ENCODE measurements at places on chromosomes 3 and 15.

- no peak for DNase-seq
Observed at GRCh38 chr3:17360991-17361390, 381.4 kb downstream of the TBC1D5 start.

DNA sequence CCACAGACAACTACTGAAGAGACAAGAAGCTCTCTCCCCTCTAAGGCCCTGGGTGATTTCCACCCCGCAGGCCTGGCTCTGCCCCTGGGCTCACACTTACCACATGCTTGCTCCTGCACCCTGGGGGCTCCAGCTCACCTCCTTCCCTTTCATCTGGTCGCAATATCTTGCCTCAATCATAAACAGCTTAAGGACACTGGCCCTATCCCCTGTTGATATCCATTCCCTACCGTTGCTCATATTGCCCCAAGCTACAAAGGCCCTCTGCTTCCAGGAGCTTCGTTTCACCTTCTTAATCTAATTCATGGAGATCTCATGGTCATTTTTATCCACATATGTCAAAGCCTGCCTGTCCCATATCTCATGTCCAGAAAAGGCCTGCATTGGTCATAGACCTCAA is 46.0 kb upstream of the TSEN2 start:
- DNase-seq, result no peak

DNA sequence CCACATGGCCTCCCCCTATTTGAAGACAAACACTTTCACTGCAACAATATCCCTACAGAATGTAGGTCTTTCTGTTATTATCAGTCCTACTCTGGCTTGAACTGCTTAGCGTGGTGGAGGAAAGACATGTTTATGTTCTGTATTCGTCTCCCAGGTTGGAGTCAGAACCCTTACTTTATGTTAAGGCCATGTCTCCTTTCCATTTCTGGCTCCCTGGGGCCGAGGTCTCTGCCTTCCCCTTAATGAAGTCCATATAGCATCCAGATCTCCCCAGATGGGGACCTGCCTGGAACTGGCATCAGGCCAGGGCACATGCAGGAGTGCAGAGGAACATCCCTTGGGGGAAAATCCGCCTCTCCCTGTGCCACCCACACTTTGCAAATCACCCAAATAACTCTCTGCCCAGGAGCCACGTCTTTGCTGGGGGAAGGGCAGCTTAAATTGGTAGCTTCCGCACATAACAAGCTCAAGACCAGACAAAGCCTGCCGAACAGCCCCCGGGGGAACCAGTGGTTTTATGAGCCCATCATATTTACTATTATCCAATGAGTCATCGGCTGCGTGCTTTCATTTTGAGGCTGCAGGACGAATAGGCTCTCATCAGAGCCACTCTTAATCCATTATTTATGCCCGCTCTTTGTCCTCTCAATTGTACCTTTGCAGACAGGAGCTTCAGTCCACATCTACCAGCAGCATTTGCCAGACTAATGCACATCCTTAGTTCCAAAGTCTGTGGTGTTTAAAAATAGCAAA is 237.0 kb downstream of the UACA start:
- no peak for DNase-seq

- DNase-seq, result no peak
Observed at GRCh38 chr3:12908859-12909258, 67.5 kb upstream of the RPL32 start.

- DNase-seq, result no peak
Observed at GRCh38 chr3:160968761-160969160, 136.4 kb downstream of the B3GALNT1 start.

DNA sequence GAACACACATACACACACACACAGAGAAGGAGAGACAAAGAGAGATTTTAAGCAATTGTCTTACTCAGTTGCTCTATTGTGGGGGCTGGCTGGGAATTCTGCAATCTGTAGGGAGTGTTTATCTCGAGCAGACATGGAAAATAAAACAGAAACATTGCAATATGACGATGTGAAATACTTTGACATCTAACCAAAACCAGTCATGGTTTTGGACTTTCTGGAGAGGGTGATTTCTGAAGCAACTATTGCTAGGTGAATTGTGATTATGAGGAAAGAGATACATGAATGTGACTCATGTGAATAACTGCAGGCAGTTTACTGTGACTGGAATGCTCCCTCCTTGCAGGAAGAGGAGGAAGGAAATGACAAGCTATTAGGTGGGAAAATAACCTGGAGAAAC is 12.3 kb upstream of the PHLDB2 start:
- DNase-seq, result no peak

DNA sequence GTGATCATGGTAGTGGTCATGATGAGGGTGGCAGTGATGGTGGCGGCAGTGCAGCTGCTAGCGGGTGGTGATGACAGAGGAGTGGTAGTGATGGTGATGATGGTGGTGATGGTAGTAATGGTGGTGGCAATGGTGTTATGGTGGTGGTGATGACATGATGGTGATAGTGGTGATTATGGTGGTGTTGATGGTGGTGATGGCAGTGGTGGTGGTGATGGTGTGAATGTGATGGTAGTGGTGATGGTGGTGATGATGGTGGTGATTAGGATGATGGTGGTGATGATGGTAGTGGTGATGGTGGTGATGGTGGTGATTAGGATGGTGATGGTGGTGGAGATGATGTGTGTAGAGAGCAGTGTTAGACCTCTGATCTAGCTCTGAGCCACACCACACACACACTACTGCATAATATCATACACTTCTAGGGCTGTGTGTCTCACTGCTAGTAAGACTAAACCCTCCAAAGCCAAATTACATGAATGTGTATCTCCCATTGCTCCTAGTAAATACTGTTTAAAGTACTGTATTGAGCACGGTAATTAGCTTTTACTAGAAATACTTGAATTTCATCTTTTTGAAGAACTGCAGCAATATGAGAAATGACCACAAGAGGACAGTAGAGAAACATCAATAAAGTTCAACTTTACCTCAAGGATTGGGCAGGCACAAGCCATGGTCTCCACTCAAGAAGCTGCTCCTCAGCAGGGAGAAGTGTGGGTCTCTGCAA is 28.8 kb downstream of the TMED3 start:
- no peak for DNase-seq

- DNase-seq, result no peak
Observed at GRCh38 chr15:57152666-57153539, 223.4 kb upstream of the CGNL1 start.

DNA sequence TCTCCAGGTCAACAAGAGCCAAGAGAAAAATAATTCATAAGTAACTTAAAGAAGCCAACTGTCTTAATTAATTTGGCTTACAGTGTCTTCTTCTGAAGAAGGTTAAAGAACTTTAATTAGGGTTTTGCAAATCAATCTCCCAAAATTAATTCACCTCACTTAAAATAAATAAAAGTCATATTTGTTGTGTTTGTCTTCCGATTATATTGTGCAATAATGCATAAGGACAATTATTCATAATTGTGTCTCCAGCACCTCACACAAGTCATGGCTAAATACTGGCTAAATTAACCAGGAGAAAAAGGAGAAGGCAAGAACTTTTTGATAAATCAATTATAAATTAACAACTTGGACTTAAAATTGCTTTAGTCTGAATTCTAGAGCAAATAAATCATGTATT is 899.0 kb upstream of the NR2F2 start:
- no peak for DNase-seq

- no peak for DNase-seq
Observed at GRCh38 chr3:73832426-73832825, 207.7 kb upstream of the PDZRN3 start.

- peak; percentile 93 for DNase-seq
Observed at GRCh38 chr3:23945913-23946687, 1.0 kb downstream of the NR1D2 start.

DNA sequence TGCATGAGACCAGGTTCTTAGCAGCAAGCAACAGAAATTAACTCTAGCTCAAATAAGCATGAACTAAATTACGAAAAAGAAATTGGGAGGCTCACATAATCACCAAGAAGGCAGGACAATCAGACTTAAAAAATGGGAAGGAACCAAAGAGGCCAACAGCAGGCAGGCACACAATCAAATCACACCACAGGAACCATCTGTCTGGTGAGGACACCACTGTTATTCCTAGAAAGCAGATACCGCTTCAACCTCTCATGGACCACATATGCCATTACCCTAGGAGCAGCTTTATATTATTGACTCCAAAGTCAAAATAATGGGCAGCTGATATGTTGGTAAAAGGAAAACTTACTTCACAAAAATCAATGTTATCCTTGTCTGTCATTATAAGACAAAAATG is 51.6 kb downstream of the SUCLG2 start:
- DNase-seq, result no peak

DNA sequence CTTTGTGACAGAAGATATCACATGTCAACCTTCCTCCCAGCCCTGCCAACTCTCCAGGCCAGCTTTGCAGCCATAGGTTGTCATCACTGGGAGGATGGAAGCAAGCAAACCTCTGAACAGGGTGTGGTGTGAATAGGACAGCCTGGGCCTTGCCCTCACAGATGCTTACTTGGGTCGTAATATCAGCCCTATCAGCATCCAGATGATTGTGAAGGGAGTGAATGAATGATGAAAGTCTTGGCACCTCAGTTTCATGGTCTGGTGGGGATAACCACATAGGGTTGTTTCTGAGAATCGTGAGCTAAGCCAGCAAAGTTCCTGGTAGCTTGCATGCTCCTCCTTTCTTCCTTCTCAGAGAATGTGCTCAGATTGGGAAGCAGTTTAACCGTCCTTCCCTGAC is 55.1 kb upstream of the POLR2M start:
- DNase-seq, result no peak

DNA sequence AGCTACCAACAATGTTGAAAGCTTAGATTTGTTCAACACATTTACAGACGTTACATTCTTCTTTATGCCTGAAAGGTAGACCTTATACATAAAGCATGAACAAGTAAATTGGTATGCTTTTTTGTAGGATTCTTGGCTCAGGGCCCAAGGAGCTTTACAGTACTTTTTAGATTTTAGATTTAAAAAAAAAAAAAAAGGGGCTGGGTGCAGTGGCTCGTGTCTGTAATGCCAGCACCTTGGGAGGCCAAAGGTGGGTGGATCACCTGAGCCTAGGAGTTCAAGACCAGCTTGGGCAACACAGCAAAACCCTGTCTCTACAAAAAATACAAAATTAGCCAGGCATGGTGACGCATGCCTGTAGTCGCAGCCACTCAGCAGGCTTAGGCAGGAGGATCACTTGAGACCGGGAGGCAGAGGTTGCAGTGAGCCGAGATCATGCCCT is 39.7 kb downstream of the MEF2A start:
- no peak for DNase-seq

DNA sequence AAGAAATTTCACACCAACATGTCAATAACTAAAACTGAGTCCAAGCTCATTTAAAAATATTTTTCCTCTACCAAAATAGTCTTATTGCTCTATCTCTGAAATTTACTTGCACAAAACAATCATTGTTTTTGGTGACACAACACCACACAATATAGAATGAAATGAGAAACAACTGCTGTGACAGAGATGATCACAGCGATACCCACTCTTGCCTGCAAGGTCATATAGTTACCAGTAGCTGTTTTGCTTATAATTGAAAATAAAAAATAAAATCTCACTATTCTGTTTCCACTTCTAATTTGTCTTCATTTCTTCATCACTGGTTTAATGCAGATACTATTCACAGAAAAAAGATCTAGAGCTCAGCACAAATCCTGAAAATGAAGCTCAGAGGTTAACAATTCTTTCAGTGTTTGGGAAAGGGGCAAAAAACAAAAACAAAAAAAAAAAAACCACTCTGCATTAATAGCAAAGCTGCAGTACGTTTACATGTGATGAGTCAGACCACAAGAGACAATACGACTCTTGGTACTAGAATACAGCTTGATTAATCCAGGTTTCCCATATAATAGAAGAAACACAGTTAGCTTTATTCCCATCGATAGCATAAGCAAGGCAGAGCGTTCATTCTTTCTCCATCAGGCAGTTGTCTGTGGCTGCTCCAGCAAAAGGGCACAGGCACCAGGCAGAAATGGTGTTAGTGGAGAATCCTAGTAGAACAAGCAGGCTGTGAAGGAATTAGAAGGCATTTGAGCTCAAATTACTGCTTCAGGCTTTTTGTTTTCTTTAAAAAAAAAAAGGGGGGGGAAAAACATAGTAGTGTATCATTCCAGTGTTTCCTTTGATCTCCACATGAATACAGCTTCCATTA is 773 bp downstream of the ANKRD28 start:
- DNase-seq, result no peak

- DNase-seq, result no peak
Observed at GRCh38 chr15:90232196-90232595, 1.5 kb downstream of the CIB1 start.

GRCh38 chr3:148694116-148694515 is 3.6 kb upstream of the AGTR1 start:
- DNase-seq, result no peak
